ENCODE measurements at places on chromosomes 5 and 9. TPM values are rescaled to one million over a fixed set of nuclear protein-coding genes. Genes with fewer than 3 reads are reported as not detected.

Gene SNX2
- 46.4 TPM for total RNA-seq

Gene FOXD4L6
- total RNA-seq = 0.13 TPM

Gene DDX4
- 0.04 TPM for total RNA-seq

Gene RFESD
- total RNA-seq = 3.9 TPM

Gene FBXO4
- 12.8 TPM for total RNA-seq

Gene FCN2
- total RNA-seq = 0.18 TPM

Gene DBH
- total RNA-seq = not detected

GRCh38 chr9:4425319-4426045 is 64.8 kb upstream of the SLC1A1 start:
- H3K4me3 ChIP-seq = no peak overlapping the region
- H3K27me3 ChIP-seq = no peaks in the 10 kb centered on the region
- H3K4me1 ChIP-seq = no peaks in the 10 kb centered on the region
- DNase-seq = no peak
- no peak overlapping the region for H3K27ac ChIP-seq

DNA sequence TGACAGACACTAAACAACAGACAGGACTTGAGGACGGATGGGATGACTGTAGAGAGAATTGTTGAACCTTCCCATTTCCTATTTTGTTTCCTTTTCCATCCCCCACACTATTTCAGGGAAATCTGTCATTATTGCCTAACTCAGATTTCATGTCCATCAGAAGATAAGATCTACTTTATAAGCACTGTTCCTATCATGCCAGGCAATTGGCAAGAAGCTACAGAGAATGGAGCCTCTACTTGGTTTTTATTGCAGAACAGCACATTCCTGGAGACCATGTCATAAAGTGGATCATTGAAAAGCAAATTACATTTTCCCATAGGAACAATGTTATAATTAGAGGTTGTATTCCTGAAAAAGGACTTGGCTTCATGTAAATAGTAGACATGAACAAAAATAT is 173.7 kb upstream of the KIF2A start:
- no peaks in the 10 kb centered on the region for H3K36me3 ChIP-seq
- no peak overlapping the region for H3K27ac ChIP-seq
- H3K4me1 ChIP-seq = no peaks in the 10 kb centered on the region
- DNase-seq = no peak
- H3K27me3 ChIP-seq = no peaks in the 10 kb centered on the region

DNA sequence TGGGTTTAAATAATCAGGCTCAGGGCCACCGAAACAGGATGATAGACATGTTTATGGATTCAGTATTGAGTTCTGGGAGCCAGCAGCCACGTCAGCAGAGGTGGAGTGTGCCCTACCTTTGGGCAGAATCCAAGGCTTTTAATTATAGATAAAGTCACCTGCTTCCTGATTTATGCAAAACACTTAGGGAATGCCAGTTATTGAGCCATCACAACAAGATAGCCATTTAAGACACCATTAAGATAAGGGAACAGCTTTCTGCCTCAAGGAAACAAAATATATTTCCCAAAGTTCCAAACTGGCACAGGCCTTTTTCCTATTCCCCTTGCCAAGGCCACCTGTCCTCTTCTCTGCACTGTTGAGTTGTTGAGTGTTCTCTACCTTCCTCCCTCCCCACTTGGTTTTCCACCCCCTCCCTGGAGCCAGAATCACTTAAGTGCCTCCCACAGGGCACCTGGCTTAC is 2.4 kb downstream of the CCL28 start:
- no peaks in the 10 kb centered on the region for H3K27me3 ChIP-seq
- no peaks in the 10 kb centered on the region for H3K36me3 ChIP-seq
- no peak for DNase-seq
- no peak overlapping the region for H3K27ac ChIP-seq
- no peak overlapping the region for H3K4me3 ChIP-seq

- no peak overlapping the region for H3K27ac ChIP-seq
- H3K4me1 ChIP-seq = no peaks in the 10 kb centered on the region
- no peak overlapping the region for H3K4me3 ChIP-seq
- no peak for DNase-seq
- no peaks in the 10 kb centered on the region for H3K36me3 ChIP-seq
Observed at GRCh38 chr9:70100362-70100761, 56.7 kb downstream of the MAMDC2 start.

- no peak overlapping the region for H3K27ac ChIP-seq
- DNase-seq = no peak
Observed at GRCh38 chr9:111969622-111970021, 73.0 kb downstream of the UGCG start.

- no peak overlapping the region for H3K27ac ChIP-seq
- H3K4me3 ChIP-seq = no peak overlapping the region
Observed at GRCh38 chr5:81169924-81170323, 63.2 kb upstream of the CKMT2 start.
